ENCODE measurements at places on chromosomes 16 and 17.

DNA sequence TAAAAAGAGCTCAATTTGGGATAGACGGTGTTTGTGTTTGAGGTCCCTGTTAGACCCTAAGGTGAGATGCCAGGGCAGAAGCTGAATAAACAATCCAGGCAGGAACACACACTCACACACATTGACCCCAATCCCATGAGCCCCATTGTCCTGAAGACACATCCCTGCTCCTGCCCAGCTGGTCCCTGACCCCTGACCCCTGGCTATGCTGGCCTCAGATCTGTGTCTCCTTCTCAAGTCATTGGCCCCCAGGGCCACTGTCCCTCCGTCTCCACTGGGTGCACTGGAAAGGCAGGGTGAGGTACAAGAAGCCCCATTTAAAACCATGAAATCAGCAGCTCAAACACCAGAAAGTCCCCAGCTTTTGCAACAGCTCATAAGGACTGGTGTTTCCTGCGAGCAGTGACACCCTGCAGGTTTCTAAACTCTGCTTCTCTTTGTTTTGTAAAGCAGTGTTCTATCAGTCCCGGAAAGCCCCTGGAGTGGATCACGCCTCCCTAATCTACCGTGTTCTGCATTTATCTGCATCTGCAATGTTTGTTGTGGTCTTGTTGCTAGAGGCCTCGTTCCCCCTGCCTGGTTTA lies 18.0 kb upstream of the ASGR2 start:
- no peak for DNase-seq

DNA sequence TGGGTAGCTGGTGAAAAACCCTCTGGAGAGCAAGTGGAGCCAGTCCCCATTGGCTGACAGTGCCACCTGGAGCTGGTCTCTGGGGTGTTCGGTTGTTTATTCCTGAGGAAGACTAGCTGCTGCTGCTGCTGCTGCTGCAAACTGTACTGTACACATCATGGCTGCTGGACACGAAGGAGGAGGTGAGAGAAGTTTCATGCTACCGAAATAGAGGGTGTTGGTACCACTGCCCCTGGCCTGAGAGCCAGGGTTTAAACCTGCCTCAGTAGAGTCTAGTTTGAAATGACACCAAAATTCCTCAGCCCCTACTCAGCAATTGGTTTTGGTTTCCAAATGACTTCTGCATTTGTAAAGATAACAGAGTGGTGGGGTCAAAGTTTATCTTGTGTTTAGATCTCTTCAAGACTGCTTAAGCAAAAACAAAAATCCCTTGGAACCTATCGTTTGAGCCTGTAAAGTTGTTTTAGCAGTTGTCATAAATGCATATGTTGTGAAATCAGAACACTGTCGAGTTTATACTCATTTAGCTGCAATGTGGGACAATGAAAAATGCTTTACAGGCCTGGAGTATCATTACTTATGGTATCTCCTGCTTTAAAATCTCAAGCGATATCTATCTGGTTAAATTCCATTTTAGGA lies 40.8 kb downstream of the CYB5B start:
- DNase-seq, result no peak

GRCh38 chr17:2637422-2637821 lies 44.0 kb downstream of the PAFAH1B1 start:
- DNase-seq, result no peak

- no peak for DNase-seq
Observed at GRCh38 chr17:49995055-49995738, at the start of gene DLX3. DLX3 (minus strand) TSS chr17:49995224; CDS start chr17:49994998, 226 bp downstream.

All from vagina (tissue), 2 donors.